ENCODE measurements at places on chromosomes 13 and 19.
A peak's percentile ranks its signal among the peaks of the same experiment; 100 is the strongest.

DNA sequence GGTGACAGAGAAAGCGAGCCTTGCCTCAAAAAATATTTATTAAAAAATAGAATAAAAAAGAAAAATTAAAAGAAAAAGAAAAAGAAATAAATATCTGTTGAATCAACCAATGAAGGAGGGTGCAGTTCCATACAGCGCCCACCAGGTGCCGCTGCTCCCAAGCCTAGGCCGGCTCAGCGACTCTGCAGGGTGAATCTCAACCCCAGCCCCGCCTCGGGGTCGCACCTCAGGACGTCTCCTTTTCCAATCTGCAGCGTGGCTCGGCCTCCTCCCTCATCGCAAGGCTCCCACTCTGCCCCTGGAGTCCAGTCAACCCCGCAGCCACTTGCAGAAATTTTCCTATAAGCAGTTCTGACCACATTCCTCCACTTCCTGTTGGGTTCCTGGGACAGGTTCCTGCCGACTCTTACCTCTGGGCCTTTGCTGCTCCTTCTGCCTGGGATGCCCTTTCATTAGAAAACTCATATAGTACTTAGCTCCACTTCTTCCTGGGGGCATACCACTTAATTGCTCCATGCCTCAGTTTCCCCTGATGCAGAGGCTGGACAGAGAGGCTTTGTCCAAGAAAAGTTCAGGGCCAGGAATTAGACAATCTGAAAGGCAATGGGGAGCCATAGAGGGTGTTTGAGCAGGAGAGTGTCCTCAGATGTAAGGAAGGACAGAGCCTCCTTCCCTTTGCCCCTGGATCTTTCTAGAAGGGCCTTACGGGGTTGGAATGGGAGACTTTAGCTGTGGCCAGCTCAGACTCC is 24.3 kb downstream of the NFILZ start:
- peak; percentile 66 for DNase-seq

GRCh38 chr13:112215871-112216270 is 148.9 kb downstream of the SOX1 start:
- DNase-seq = no peak

DNA sequence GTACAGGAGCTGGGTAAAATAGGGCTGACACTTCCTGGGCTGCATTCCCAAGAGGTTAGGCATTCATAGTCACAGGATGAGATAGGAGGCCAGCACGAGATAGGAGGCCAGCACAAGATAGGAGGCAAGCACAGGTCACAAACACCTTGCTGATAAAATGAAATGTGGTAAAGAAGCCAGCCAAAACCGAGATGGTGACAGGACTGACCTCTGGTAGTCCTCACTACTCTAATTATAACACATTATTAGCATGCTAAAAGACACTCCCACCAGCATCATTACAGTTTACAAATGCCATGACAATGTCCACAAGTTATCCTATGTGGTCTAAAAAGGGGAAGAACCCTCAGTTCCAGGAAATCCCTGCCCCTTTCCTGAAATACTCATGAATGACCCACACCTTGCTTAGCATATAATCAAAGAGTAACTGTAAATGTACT is 20.9 kb upstream of the IGSF23 start:
- no peak for DNase-seq

DNA sequence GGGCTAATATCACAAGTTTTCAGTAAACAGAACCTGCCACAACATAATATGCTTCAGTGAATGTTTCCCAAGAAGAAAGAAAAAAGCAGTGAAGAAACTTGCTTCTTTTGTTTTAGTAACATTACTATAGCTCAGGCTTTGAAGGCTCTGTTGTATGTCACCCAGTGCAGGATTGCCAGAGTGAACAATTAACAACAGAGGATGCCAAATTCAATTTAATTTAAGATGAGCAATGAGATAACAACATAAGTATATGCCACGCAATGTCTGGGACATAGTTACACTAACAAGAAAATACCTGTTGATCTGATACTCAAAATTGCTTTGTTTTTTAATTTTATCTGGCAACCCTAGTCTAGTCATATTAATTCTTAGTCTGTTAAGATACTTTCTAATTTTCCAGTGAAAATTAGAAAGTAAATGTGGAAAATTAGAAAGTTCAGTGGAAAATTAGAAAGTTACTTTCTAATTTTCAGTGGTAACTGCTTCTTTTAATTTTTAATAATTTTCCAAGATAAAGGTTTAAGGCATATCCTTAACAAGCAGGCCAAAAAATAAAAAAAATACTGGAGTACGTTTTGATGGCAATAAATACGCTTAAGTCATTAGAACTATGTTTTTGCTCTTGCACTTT is 336.3 kb downstream of the SLITRK6 start:
- DNase-seq = no peak

DNA sequence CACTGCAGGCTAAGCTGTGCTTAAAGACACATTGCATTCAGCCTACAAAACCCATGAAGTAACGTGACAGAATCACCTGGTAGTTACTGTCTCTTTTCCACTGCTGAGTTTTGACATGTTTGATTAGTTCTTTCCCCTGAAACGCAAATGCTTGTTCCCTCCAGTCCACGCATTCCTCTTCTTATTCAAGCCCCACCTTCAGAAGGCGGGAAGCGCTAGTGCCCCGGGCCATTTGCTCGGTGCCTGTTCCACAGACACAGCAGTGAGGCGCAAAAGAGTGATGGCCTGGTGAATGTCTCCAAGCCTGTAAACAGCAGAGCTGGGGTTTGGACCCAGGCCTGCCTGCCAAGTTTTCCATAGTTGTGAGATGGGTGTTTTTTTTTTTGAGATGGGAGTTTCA is 10.9 kb downstream of the ACP4 start:
- no peak for DNase-seq

GRCh38 chr13:45847554-45848224 is 3.9 kb downstream of the SIAH3 start:
- DNase-seq = no peak
